ENCODE measurements at places on chromosomes 2 and 18.

DNA sequence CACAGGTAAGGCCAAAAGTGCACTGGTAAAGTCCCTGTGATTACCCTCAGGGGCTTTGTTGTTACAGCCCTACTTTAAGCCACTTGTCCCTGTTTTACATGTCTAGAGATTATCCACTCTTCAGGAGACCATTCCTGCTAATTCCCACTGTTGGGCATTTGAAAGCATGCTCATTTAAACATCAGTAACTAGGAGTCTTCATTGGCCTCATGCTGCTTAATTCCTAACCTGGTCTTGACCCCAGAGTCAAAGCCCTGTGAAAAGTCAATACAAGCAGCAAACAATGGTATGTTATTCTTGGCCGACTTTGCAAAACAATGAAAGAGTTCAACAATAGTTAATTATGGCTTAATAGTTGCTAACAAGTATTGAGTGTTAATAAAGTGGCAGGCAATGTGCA, 23.2 kb downstream of the AFF3 start:
- no peak for DNase-seq

DNA sequence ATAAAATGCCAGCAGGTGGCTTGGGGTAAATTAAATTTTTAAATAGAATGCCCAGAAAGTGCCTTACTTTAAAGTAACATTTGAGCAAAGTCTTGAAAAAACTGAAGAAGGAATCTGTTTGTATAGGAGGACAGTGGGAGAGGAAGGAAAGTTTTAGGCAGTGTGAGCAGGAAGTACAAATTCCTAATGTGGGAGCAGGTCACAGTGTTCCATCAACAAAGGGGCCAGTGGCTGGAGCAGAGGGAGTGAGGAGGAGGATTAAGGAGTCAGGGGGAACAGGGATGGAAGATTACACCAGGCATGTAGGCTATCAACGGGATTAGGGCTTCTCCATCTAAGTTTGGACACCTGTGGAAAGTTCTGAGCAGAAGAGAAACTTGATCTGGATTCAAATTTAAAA, 439.2 kb upstream of the REG3G start:
- DNase-seq = no peak

DNA sequence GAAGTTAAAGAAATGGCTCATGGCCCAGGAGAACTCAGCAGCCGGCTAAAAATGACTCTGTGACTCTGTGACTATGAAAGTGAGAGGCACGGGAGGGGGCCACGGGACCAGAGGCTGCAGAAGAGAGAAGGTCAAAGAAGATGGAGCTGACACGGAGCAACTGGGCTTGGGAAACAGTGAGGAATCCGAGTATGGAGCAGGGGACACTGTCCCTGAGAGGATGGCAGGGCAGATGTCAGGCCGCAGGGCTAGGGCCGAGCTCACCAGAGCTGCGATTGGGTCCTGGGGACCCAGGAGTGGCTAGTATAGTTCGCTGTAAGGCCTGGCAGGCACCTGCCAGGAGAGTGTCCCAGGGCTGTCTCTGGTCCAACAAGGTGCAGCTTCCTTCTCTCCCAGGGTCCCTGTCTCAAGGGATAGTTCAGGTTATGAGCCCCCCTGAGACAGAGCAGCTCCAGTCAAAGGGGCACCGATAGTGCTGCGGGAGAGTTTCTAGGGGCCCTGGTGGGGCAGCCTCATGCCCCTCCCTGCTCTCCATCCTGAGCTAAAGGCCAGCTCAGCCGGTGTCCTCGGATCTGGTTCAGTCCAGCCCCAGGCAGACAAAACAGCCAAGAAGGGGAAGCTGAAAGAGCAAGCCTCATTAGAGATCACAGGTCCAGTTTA, 42.7 kb downstream of the CIB4 start:
- DNase-seq = no peak

DNA sequence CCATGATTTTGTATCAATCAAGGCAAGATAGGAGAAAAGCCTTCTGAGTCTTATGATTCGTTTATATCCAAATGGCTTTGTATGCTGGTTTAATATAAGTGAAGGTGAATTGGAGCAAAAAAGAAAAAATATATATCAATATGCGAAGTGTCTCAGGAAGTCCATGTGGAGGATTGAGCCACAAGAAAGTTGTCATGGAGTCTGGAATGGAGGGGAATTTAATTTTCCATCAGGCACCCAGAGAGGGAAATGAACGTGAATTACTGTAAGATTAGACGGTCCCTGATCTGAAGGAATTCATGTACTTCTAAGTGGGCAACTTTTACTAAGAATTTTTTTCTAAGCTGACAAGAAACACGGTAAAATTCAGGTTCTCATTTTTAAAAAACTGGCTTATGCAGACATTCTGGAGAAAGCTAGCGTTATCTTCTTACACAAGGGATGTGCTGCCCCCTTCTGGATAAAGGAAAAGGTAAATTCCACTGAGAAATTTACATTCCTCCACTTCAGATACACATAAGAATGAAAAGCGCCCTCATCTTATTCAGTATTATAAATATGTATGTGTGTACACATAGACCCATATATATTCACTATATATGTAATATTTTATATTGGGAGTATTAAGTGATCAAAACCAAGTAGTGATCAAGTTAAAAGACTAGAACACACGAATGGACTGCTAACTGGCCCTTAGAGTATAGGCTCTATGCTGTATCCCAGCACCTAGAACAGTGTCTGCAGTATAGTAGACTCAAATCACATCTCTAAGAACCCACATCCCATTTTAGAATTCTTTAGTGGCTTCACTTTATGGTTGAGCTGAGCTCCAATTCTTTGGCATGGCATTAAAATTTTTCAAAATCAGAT, 289.0 kb upstream of the TFPI start:
- peak; percentile 39 for DNase-seq

DNA sequence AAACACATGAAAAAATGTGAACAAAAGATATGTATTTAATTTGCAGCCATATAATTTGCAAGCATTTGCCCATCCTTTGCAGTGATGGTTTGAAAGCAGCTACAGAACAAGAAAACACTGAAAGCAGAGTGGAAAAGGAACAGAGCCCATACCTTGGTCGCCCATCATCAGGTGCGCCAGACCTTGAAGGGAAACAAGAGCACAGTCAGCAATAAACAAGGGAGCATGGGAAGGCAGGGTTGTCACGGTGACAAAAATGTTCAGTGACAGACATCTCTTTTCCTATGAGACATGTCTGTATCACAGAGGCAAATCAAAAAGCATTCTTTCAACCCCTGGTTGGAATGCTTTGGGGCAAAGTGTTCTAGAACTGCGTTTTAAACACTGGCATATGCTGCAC, 109.4 kb downstream of the NRXN1 start:
- no peak for DNase-seq

- DNase-seq = no peak
These were observed 39.1 kb upstream of the FAM124B start for GRCh38 chr2:224440988-224441387.

GRCh38 chr2:173218326-173219056, 136.2 kb upstream of the CDCA7 start:
- no peak for DNase-seq

- DNase-seq = no peak
These were observed 1.7 kb downstream of the EPHA4 start for GRCh38 chr2:221570321-221570935.

DNA sequence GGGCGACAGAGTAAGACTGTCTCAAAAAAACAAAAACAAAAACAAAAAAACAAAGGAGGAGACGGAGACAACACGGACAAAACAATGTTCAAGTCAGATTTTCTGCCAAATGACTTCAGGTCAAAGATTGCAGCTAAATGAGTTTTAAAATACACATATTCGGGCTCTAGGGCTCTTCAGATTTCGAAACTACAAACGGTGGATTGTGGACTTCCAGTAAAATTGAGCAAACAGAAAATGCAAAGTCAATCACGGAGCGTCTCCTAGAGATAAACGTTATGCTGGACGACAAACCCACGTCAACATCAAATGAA, 558 bp downstream of the MRPS5 start:
- no peak for DNase-seq

GRCh38 chr2:101116841-101117552, 34.2 kb downstream of the TBC1D8 start:
- no peak for DNase-seq

DNA sequence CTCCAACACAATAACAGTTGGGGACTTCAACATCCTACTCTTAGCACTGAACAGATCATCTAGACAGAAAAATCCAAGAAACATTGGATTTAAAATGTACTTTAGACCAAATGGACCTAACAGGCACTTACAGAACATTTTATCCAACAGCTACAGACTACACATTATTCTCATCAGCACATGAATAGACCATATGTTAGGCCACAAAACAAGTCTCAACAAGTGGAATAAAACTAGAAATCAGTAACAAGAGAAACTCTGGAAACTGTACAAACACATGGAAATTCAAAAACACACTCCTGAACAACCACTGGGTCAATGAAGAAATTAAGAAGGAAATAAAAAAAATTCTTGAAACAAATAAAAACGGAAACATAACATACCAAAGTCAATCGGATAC, 117.5 kb downstream of the ACVR1 start:
- DNase-seq = no peak

DNA sequence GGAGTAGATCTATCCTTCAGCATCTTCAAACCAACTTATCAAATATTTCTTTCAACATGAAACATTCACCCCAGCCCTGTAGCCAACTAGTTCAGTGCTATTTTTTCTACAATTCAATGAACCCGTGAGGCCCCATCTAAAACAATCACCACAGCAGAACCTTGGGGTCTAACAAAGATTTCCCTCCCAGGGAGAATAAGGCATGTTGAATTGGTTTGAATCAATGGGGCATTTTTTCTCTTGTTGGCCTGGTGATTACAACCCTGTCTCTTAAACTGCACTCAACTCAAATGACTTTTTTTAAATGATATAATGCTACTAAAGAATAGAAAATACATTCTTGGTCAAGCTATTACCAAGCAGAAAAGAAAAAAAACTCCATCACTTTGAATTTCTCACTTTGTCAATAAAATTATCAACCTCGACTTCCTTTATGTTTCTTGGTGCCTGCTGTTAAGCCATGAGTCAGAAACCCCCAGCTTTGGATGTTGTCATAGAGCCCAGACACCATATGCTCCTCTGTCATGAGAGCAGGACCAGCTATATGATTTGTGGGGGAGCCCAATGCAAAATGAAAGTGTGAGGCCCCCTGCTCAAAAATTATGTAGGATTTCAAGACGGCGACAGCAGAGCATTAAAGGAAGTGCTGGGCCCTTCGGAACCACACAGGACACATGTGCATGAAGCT, 282.4 kb downstream of the MEIS1 start:
- no peak for DNase-seq

GRCh38 chr18:25210622-25211021, 141.3 kb downstream of the ZNF521 start:
- no peak for DNase-seq

- DNase-seq = no peak
These were observed 121.4 kb upstream of the COL5A2 start for GRCh38 chr2:189300916-189301315.

DNA sequence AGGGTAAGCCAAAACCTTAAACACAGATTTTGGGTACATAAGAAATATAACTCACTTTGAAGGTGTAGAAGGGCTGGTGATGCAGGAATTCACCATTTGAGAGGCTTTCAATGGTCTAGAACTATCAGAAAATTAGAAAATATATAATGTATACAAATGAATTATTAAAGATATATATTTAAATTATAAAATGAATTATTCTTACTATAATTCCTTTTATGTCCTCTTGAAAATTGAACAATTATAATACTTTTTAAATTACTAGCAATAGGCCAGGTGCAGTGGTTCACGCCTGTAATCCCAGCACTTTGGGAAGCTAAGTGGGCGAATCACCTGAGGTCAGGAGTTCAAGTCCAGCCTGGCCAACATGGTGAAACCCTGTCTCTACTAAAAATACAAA, 60.7 kb downstream of the VIL1 start:
- DNase-seq = no peak

GRCh38 chr18:59051470-59052165, 88.1 kb upstream of the SEC11C start:
- DNase-seq = no peak

DNA sequence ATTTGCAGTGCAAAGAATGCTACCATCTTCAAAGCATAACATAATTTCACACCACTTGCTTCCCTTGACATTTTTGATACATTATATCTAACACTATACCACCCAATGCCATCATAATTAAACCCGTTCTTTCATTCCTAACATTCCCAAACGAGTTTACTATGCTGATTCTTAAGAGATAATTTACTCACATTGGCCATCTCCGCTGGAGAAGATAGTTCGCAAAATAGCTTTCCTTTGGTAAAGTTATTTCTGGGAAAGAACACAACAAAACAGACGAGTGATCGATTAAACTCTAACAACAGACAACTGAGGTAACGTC, 716 bp downstream of the MMADHC start:
- no peak for DNase-seq

- peak; percentile 25 for DNase-seq
These were observed 60.1 kb upstream of the SLC16A14 start for GRCh38 chr2:230128623-230129342.

- DNase-seq = no peak
These were observed 22.2 kb upstream of the TTN start for GRCh38 chr2:178829299-178829960.
